ENCODE measurements at places on chromosomes 13 and 19.

DNA sequence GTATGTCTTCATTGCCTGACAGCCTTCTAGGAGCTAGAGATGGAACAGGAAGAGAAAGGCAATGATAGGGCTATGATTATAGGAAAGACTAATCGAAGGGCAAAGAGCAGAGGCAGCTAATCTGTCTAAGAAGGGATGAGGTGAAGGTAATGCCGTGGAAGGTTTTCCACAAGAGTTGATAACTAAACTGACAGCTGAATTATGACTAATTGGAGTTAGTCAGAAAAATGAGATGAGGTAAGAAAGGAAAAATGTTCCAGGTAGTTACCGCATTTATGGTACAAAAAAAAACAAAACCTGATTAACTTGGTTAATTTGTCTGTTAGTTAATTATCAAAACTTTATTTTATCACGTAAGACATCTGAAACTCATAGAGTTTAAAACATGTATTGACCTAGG is 260.3 kb downstream of the SLITRK6 start:
- DNase-seq = no peak

DNA sequence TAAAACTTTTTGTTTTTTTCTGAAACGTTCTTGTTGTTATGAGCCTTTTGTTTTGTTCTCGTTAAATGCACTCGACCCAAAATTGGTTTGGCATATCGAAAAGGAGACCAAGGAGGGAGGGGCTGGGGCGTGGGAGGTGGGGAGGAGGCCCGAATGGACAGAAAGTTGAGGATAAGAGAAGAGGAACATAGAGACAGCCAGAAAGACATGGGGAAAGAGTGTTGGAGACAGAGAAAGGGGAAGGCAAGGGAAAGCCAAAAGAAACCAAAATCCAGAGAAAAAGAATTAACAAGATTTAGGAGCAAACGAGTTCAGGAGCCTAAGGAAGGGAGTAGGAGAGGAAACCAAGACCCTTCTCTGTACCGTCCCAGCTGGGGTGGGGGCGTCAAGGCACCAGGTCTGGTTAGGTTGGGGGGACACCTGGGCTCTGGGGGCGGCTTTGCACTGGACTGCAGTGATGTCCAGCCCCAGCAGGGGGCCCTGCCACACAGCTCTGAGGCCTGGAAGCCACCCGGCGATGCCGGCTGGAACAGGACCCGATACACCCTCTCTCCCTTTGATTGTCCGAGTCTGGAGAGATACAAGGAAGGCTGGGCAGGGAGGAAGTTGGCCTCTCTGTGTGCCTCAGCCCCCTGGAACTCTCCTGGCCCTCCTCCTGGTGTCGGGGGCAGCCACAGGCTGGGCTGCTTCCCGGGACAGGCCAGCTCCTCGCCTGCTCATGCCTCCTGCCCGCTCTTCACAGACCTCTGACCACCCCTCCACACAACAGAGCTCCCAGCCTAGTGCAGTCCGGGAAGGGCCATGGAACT is 11.6 kb upstream of the ASF1B start:
- DNase-seq = peak; percentile 4

DNA sequence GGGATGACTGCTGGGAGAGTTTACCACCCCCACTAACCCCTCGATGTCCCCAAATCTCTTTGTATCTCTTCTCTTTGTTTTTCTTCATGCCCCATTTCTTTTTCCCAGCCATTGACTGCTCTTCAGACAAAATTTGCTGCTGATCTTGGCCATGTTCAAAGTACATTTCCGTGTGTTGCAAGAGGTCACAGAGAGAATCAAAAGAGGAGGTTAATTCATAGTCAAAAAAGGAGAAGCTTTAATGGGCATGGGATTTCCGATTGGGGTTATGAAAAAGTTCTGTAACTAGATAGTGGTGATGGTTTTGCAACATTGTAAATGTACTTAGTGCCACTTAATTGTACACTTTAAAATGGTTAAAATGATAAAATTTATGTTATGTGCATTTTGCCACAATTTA is 121.1 kb downstream of the FLT1 start:
- no peak for DNase-seq

- DNase-seq = no peak
These were observed 27.1 kb downstream of the ANKRD10 start for GRCh38 chr13:110887597-110888333.

- no peak for DNase-seq
These were observed 302.1 kb downstream of the PCDH17 start for GRCh38 chr13:57933606-57934005.

- no peak for DNase-seq
These were observed 10.5 kb downstream of the PVR start for GRCh38 chr19:44653977-44654774.

DNA sequence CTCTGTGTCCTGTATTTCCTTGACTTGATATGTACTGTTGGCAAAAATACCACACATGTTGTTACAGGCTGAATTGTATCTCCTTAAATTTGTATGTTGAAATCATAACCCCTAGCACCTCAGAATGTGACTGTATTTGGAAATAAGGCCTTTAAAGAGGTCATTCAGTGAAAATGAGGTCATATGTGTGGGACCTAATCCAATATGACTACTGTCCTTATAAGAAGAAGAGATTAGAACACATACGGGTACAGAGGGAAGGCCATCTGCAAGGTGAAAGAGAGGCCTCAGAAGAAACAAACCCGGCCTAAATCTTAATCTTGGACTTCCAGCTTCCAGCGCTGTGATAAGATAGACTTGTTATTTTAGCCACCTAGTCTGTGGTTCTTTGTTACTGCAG is 202.5 kb downstream of the NUFIP1 start:
- DNase-seq = no peak

GRCh38 chr19:46471116-46471733 is at the start of gene PNMA8A:
PNMA8A (minus strand) TSS chr19:46471563; CDS start chr19:46471035, 528 bp downstream.
- DNase-seq = no peak

DNA sequence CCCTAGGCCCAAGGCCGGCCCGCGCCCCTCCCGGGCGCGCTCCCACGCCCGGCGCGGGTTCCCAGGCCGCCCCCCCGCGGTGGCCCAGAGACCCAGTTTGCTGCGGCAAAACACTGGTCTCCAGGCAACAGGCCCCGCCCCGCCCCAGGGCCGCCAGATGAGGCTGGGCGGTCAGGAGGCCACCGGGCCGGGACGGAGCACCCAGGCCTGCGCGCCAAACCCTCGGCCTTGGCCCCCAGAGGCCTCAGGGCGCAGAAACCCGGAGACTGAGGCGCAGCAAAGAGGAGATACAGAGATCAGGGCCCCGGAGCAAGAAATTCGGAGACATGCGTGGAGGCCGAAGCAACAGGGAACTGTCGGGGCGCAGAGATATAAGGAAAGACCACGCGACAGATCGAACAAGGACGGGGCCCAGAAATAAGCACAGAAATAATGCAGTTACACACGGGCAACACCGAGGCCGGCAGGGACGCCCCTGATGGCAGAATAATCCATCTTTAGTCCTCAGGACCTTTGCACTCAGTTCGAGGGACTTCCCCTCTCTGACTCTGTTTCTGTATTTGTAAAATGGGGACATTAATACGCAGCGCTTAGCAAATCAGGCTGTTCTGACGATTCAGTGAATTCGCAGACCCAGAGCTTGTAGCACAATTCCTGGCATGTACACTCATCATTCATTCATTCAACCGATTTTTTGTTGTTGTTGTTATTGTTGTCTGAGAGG is 20.8 kb upstream of the ERCC1 start:
- no peak for DNase-seq

DNA sequence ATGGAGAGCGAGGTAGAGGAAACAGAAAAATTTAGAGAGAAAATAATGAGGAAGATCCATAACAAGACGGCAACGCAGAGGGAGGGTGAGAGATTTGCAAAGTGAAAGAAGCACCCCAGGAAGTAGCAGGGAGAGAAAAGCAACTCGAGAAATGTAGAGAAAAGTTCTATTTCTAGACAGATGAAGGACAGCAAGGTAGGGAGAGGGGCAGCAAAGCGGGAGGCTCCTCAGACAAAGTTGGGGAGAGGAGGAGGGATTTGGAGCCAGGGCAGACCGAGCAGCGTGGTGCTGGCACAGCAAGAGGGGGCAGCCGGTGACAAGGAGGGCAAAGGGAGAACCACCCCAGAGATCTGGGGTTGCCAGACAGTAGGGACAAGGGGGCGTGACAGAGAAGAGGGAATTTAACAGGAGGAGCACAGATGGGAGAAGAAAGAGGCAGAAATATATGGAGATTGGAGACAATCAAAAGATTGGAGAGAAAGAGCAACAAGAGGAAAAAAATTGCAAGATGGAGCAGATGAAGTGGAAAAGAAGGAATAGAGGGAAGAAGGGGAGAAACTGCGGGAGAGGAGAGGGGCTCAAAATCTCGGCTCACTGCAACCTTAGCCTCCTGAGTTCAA is 989 bp downstream of the ZNF766 start:
- DNase-seq = no peak

- DNase-seq = peak; percentile 15
These were observed 3.7 kb upstream of the SPIB start for GRCh38 chr19:50414864-50415660.

DNA sequence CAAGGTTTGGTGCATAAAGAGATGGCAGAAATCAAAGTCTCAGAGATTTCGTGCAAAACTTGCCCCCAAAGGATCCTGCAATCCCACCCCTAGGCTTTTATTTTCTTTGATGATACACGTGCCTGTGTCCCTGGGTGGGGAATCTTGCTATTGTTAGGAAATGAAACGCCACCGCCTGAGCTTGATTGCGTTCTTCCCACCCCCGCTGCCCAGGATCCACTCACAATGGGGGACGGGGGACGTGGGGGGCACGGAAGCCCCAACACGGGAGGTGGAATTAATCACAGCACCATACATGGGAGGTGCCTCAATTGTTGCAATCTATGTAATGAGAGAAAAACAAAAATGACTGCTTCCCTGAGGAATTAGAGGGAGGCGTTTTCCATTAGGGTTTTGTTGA is 39.6 kb downstream of the ZNRF4 start:
- no peak for DNase-seq

DNA sequence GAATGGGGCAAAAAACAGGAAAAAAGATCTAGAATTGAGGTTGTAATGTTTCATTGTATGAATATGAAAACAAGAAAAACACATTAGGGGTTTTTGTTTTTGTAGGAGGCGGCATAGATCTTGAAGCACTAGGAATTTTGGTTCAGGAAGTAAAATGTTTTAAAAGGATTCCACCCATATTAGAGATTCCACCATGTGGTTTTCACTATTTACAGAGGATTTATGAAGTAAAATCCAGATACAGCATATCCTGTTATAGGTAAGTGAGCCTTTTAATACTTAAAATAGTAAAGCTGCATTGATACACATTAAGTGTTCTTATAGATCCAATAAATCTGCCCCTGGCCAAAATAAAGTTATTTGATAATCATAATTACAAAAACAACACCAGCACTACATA is 61.4 kb downstream of the MICU2 start:
- no peak for DNase-seq

DNA sequence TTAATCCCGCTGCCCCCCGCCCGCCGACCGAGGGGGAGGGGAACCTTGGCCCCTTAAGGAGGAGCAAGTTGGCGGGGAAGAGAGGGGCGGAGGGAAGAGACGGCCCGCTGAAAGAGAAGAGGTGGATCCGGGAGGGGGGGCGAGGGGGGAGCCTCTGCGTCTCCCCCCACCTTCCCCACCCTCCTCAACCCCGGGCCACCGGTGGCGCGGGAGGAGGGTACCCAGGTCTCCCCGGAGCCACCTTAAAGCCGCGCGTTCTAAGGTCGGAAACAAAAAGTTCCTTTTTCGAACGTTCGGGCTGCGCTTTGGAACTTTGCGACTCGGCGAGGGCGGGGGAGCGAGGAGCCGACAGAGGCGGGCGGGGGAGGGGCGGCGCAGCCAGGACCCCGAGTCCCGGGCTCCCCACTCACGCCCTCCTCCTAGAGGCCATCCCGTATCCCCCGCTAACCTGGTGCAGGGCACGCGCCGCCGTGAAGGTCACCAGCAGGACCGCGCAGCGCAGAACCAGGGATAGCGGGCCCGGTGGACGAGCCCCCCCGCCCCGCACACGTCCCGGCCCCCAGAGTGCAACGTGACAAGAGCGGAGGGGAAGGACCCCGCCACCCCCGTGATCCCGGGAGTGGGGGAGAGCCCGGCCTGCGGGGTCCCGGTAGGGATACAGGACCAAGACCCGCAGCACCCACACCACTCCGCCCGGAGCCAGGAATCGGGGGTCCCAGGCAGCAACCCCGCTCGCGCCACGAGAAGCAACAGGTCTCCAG is 659 bp downstream of the ERF start:
- no peak for DNase-seq

GRCh38 chr13:73708393-73708985 is 425.7 kb downstream of the KLF12 start:
- peak; percentile 70 for DNase-seq

GRCh38 chr13:23384111-23384510 is 49.4 kb downstream of the SACS start:
- DNase-seq = no peak

DNA sequence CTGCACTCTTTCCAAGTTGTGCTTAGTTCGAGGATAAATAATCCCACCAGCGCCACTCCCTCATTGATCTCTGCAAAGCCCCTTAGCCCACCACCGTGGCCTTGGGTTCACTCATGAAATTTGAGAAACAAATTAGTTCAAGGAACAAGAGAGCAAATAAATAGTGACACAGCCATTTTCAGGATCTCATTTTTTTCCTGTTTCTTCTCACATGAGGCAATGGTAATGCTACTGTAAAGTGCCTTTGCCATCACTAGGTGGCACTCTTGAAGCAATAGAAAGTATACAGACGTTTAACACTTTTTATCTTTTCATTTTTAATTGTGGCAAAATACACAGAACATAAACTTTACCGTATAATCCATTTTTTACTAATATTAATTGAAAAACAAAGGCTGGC is 76.8 kb upstream of the ZNF835 start:
- DNase-seq = no peak
